A549 (cell line): ENCODE measurements at places on chromosomes 1 and 21.

DNA sequence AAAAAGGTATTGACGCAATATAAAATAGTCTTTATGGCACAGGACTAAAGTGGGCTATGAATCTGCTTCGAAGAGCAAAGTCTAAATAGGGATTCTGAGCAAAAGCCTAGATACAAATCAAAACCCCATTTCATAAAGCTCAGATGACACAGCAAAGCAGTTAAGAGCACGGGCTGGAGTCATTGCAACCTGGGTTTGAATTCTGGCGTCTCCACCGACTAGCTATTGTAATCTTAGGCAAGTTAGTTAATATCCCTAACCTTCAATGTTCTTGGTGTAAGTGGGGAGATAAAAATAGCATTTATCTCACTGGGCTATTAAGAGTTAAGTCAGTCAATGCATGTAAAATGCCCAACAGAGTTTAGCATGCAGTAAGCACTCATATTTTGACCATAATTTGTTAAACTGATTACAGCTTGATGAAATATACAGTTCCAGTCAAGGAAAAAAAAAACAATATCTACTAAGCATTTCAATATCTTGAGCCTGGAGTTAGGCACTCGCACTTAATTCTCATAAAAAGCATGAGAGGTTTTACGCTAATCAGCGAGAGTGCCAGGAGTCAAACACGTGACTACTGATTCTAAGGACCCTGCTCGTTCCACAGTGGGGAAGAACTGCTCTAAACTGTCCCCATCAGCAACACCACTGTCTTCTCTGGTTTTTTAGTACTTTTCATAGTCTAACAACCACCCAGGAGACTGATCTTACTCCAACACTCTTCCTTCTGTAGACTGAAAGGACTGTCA, 75.5 kb downstream of the JAK1 start:
- no peak for DNase-seq

GRCh38 chr1:207938016-207938415, 27.1 kb upstream of the CD34 start:
- no peak for DNase-seq

- no peak for DNase-seq
These were observed 10.8 kb downstream of the OXCT2 start for GRCh38 chr1:39760074-39761008.

DNA sequence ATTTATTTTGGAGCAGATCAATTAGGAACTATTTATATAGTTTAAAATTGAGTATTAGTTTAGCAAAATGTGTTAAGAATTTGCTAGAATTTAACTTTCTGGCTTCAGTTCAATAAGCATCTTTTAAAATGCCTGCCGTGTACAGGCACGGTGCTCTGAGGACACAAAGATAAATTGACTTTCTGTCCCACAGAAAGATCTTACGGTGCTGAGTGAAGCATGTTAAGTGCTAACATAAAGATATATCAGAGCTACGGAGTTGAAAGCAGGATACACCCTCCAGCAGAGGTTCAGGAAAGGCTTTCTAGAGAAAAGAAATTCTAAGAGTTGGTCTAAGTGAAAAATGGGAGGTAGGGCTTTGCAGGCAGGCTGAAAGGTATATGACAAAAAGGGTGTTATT, 305.4 kb downstream of the GRIK1 start:
- DNase-seq = no peak

DNA sequence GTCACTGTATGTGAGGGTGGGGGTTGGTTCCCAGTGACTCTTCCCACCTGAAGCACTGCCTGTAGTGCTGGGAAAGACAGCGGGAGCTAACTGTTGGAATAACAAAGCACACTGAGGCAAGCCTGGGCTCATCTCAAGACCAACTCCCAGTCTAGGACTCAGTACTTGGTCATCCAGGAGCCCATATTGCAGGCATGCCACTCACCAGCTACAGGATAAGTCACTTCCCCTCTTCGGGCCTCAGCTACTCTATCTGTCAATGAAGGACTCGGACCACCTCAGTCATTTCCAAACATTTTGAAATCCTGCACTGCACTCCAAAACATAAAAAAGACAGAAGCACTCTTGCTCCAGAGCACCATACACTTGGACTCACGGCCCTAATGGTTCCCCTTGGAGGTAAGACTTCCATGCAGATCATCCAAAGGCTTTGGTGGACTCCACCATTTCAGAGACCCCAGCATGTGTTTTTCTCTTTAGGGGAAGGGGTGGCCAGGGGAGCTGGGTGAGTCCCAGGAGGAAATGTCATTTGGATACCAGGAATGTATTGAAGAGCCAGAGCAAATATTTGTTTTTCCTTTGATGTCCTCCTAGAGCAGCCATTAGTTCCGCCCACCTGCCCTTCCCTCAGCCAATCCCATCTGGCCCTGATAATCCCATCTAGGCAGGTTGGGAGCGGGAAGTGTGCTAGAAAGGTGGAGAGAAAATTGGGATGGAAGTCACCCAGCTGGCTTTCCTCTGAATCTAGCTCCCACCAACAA, 3.1 kb downstream of the NUAK2 start:
- no peak for DNase-seq

DNA sequence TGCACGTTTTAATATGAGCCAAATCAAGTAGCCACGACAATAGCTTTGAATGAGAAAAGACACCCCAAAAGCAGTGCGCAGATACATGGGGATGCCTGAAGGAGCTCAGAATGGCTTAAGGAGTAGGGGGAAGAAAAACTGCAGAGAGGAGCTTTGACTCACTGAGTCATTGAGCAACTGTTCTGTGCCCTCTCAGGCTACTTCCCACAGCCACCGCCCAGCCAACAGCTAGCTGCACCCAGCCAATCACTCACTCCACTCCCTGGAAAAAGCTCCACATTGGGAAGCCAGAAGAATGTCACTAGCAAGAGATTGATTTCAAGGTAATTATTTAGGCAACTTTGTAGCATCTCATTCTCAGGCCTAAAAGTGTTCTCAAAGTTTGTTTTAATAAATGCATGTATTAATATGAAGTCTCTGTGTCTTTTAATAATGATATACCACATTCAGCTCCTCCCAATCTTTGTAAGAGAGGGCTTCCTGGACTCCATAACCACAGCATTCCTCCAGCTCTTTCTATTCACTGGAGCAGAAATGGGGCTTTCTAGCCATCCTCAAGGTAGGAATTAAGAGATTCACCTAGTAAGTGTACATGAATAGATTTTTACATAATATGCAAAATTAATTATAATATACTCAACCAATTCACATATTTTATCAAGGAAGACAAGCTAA, 16.8 kb downstream of the DUSP10 start:
- no peak for DNase-seq

DNA sequence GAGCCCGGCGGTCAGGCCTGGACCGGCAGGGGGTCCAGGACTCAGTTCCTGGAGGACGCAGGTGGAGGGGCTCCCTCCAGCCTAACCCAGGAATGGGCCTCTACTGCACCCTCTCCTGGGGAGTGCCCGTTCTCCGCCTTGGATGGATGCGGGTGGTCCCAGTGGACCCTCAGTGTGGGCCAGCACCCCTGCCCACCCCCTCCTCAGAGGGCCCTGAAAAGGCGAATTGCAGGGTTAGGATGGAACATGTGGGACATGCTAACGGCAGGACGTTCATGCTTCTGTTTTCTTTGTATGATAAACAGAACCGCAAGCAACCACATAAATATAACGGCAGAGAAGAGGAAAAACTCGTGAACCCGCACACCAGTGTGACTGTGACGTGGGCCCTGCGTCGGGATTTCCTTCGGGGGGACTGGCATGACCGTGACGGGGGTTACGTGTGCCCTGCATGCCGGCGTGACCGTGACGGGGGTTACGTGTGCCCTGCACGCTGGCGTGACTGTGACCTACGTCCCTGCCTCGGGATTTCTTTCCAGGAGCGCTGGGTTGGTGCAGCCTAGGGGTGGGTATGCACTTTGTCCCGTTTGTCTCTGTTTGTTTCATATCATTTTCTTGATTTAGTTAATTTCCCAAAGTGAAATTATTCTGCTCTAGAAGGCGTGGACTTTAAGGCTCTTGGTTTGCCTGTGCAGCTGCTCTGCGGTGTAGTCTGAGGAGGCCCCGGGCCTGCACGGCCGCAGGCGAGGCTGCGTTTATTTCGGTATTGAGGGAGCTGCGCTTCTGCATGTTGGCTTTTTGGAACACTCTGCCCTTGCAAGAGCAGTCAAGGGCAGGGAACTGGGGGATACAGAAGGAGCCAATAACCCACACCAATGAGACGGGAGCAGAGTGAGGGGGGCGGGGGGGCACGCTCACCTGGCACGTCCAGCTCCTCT, 3.1 kb downstream of the FTCD start:
- no peak for DNase-seq
